ENCODE measurements at places on chromosomes 7 and 10.

DNA sequence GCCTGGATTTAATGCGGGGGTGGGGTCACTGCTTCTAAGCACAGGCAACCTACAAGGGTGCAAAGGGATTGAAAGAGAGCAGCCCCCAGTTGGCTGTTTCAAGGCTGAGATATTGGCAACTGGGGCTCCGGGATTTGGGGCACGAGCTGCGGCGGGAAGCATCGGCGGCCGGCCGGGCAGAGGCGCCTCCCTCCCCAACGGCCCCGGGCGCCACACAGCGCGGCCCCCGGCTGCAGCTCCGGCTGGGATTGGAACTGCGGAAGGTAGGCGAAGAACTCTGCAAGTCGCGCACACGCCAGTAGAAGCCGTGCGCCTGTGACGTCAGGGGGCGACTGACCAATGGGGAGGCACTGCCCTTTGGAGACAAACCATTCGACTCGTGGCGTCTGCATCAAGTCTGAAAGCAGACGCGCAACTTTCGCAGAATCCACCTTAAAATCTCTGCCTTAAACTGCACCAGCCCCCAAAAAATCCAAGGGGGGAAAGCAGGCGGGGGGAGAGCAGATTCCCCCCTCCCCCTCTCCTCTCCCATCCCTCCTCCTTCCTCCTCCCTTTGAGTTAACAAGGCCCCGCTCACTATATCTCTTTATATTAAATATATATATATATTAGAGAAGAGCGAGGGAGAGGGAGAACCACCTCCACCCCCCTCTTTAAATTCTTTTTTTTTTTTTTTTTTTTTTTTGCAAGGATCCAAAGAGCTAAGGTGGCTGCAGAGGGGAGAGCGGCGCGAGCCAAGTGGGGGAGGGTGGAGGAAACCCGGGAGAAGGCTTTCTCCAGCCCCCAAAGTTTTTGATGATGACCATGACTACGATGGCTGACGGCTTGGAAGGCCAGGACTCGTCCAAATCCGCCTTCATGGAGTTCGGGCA is at the start of gene DLX6:
DLX6 (plus strand) TSS at position 371 of the 872 bp plus-strand sequence; CDS start at position 796, 425 bp downstream.
- DNase-seq, result peak; percentile 97

DNA sequence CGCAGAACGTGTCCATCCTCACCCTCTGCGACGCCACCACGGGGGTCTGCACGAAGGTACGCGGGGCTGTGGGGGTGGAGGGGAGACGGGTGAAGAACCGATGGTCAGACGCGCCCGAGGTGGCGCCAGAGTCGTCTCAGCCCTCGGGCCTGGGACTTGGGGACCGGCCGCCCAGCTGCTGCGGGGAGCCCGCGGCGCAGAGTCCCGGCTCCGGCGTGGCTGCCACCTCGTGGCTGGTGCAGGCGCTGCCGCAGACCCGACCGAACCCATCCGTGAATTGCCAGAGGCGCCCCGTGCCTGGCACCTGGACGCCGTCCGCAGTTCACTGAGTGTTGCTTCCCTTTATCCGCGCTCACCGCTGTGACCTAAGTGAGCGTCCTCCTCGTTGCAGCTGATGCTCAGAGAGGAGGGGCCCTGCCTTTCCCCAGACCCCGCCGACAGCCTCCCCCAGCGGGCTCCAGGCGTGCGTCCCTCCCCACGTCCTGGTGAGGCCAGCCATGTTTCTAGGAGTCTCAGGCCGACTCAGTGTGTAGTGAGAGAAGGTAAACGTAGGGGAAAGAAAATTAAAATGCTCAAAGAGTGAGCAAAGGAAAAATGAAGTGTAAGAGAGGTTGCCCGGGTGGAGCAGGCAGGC is 208.7 kb downstream of the PAXIP1 start:
- DNase-seq, result no peak

GRCh38 chr7:120951826-120952225 is 1.2 kb downstream of the ING3 start:
- peak; percentile 15 for DNase-seq

DNA sequence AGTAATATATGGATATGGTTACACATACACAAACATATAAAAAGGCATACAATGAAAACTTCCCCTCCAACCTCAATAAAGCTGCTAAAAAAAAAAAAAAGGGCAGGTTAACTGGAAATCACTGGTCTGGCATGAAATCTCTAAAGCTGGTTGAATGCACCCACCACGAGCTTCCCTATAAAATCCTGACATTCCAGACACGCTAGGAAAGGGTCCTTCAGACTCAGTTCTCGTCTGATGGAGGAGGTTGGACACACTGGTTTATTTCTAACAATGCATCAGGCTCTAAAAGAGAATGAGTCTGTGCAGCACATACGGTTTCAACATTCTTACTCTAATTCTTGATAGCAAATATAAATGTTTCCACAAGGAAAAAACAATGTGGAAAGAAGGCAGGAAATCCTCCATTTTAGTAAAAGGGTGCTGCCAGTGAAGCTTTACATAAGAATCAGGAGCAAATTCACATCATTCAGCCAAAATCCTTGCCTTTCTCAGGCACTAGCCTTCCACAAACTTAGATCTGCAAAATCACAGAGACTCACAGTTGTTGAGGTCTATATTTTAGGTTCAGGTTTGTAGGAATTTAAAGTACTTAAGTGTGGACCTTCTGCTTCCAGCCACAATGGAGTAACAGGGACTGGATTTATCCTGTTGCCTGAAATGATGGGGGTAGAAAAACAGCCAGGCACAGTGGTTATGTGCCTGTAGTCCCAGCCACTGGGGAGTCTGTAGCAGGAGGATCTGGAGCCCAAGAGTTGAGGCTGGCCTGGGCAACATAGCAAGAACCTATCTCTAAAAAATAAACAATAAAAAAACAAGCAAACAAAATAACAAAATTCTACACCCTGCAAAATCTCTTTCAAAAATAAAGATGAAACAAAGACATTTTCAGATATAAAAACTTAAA is 73.5 kb downstream of the CYTH3 start:
- no peak for DNase-seq

- no peak for DNase-seq
Measured at GRCh38 chr7:69728304-69728703, 130.0 kb downstream of the AUTS2 start.

DNA sequence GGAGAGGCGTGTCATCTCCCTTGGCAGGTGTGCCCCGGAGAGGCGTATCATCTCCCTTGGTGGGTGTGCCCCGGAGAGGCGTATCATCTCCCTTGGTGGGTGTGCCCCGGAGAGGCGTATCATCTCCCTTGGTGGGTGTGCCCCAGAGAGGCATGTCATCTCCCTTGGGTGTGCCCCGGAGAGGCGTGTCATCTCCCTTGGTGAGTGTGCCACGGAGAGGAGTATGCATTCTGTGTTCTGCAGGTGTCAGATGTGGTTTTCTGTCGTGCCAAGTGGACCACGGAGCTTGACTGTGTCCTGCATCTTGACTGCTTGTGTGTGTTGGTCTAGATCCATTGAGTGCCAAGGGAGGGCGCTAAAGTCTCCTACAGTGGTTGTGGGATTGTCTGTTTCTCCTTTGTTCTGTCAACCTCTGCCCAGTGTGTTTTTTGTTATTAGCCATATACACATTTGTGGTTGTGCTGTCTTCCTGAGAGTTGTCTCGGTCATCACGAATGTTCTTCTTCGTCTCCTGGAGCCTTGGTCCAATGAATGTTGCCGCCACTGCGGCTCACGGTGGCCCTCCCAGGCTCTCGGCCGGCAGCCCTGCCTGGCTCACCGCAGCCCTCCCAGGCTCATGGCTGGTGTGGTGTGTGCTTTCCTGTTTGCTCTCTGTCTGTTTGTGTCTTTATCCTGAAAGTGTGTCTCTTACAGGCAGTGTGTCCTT is 96.8 kb downstream of the INPP5A start:
- no peak for DNase-seq

GRCh38 chr7:110186334-110186733 is 904.6 kb upstream of the LRRN3 start:
- no peak for DNase-seq

GRCh38 chr7:28804990-28805389 is 153.1 kb downstream of the TRIL start:
- no peak for DNase-seq

GRCh38 chr7:117872561-117873309 is 506 bp downstream of the CTTNBP2 start:
- DNase-seq, result peak; percentile 19

DNA sequence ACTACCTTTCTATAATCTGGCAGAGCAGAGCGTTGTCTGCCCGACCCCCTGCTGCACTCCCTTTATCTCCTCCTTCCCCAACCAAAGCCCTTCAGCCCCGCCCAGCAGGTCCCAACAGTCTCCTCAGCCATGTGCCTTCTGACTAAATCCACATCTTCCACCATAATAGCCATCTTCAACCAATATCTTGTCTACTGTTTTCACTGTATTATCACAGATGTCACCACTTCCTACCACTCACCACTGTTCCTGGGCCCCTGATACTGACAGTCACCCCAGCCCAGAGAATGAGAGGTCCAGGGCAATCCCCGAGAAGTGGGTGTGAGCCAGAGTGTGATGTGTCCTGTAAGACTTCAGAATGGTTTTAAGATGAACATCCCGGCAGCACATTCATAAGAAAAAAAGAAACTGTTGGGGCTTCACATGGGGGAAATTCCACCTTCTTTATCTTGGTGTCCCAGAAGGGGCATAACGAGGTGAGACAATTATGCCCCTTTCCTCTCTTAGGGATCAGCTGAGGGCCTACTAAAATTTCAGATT is 25.3 kb downstream of the CCDC6 start:
- no peak for DNase-seq

DNA sequence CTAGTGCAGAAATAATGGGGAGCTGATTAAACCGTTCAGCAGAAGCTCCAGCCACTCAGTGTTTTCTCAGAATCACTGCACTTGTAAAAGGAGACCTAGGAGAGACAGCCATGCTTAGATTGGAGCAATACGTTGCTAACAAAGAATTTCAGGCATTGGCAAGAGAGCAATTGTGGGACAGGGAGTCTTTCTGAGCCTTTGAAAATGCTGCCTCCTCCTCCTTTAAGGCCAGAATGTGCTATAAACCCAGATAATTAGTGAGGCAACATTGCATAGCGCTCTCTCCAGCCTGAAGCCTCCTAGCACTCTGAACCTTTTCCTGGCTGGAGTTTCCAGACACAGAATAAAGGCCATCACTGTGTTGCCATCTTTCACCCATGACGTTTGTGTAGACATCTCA is 18.5 kb upstream of the PTPRN2 start:
- no peak for DNase-seq

DNA sequence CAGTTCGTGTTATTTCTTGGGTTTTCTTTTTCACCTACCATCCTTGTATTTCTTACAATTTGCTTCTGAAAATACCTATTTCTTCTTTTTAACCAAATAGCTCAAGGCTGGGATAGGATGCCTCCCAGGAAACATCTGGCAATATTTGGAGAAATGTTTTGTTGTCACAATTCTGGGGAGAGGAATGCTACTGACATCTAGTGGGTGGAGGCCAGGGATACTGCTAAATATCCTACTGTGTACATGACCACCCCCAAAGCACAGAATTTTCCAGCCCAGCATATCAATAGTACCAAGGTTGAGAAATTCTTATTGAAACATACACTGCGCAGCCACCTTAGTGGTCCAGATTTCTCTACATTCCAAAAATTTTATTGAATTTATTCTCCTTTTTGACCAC is 55.5 kb downstream of the CNTNAP2 start:
- no peak for DNase-seq

GRCh38 chr7:151133986-151134742 is 33.3 kb downstream of the GBX1 start:
- no peak for DNase-seq

GRCh38 chr10:59905731-59906416 is 482 bp downstream of the CCDC6 start:
- no peak for DNase-seq

GRCh38 chr7:72069263-72069662 is 342.9 kb downstream of the CALN1 start:
- DNase-seq, result no peak

DNA sequence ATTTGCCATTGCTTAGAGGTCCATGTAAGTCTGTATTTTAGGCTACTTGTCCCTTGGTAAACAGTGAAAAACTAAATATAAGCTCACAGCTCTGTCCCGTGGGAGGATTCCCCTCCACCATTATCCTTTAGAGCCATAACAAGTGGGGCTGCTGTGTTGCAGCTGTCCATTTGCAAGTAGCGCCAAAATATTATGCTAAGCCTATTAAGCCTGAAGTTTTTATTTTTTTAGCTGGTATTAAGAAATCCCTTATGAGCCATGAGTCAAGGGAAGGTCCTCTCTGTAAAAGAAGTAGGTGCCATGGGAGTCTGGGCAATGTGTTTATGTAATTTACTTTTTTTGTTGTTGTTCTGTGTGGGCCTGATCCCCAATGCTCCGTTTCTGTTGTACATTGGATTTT is 183.9 kb downstream of the THSD7A start:
- DNase-seq, result no peak

DNA sequence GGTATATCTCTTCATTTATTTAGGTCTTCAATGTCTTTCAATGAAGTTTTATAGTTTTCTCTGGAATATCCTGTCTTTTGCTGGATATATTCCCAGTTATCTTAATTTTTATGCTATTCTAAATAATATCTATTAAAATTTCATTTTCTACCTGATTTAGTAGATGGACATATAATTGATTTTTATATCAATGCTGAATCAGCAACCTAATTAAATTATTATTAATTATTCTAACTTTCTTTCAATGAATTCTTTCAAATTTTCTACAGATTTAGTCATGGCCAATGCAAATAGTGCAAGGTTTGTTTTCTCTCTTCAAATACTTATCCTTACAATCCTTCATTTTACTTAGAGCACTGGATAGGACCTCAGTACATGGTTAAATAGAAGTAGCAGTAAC is 56.8 kb downstream of the DENND11 start:
- DNase-seq, result no peak

DNA sequence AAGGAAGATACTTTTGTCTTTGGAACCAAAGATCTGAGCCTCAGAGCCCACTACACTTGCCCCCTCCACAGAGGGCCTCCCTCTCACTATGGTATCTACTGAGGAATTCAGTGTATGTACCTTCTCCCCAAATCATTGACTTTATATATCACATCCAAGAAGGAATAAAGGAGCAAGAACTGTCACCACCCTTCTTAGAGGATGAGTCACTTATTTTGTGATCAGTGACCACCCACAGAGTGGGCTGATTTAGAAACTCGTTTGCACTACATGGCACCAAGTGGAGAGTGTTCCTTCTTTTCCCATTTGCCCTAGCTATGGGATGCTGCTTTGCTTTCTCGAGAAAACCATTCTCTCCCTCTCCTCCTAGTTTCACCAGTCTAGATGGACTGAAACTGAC is 5.7 kb downstream of the TMEM243 start:
- DNase-seq, result no peak

GRCh38 chr7:116678780-116679179 is 6.8 kb downstream of the MET start:
- DNase-seq, result no peak

DNA sequence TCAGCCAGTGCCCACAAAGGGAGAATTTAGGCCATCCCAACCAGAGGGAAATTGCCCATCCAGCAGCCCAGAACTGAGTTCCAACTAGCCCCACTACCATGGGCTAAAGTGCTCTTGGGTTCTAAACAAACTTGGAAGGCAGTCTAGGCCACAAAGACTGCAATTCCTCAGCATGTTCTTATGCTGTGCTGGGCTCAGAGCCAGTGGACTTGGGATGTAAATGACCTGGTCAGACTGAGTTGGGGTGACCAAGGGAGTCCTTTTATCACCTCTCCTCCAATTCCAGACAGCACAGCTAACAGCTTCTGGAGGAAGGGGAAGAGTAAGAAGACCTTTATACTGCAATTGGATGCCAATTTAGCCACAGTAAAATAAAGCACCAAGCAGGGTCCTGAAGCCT is 607.2 kb upstream of the KCND2 start:
- no peak for DNase-seq
